ENCODE measurements at places on chromosomes 1 and 21.

DNA sequence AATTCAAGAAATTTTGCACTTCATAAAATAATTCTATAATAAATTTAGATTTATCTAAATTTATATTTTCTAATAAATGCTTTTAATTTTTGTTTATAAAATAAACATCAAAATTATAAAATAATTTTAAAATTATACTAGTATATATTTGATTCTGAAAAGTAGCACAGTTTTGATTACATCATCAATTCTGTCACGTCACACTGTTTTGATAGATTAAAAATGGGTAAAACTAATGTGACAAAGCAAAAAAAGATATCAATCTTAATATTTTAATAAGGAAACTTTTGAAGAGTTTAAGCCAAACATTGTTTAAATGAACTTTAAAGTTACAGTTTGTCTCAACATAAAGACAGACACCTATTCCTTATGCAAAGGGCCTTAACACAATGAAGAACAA lies 1001.8 kb downstream of the KCNT2 start:
- DNase-seq, result no peak

DNA sequence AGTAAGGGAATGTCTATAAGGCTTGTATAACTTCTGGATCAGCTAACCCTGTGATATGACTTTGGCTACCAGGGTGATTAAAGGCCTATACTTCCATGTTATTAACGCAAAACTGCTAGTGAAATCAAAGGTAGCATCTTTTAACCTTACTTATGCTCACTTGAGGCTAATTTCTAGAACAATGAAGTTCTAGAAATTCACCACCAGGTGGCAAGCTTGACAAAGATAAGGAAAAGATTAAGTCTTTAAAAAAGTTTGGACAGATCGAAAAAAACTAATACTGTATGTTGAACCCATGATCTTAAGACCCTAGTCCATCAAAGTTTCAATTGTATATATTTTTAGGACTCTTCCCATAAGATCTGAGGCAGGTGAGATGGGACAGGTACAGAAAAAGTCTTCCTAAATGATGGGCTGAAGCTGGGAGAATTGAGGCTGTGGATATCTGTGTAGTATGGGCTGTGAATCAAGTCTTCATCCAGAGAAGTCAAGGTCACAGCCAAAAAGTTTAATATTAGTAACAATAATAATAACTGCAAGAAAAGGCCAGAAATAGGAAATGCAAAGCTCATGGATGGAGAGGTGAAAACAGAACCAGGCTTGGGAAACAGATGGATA lies 18.8 kb downstream of the KYAT3 start:
- peak; percentile 54 for DNase-seq

DNA sequence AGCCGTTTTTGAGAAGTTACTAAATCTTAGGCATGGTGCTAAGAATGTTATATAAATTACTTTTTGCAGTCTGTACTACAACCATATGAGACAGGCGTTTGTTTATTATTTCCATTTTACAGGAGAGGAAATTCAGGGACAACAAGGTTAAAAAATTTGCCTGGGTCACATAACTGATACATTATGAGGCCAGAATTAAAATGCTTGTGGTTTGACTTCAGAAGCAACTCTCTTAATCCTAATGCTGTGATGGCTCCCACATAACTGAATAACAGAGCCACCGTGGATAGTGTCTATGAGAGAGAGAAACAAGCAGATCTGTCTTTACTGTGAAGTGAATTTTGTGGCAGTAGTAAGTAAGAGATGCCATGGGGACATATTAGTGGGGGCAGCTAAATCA lies 184.9 kb downstream of the NCAM2 start:
- no peak for DNase-seq

DNA sequence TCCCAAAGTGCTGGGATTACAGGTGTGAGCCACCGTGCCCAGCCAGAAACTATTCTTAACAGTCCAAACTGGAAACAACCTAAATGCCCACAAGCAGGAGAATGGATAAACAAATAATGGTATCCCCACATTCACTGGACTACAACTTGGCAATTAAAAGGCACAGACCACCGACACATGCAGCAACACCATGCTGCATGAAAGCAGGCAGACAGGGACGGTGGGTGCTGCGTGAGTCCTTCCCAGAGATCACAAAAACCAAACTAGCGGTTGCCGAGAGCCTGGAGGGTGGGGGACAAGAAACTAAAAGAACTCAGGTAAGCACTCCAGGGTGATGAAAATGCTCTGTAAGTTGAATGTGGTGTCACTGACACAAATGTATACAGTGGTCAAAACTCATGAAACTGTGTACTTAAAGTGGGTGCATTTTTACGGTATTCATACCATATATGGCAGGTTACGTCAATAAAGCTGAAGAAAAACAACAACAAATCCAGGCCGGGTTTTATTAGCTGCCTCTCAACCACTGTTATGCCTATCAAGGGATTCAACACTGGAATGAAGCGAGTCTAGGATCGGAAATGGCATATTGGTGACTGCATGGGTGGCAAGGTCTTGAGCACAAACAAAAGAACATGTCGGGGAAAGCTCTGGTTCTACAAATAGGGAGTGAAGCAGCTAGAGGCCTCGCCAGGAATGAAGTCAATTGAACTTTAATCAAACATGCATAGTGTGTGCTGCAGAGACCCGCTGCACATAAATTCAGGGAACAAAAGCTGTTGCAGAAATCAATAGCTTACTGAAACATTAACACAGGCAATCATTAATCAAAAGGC lies 52.4 kb downstream of the SLC45A1 start:
- no peak for DNase-seq

GRCh38 chr1:152871731-152872126 lies 6.4 kb upstream of the SMCP start:
- DNase-seq, result no peak

- DNase-seq, result no peak
Observed at GRCh38 chr1:9244501-9245229, 10.1 kb downstream of the H6PD start.

DNA sequence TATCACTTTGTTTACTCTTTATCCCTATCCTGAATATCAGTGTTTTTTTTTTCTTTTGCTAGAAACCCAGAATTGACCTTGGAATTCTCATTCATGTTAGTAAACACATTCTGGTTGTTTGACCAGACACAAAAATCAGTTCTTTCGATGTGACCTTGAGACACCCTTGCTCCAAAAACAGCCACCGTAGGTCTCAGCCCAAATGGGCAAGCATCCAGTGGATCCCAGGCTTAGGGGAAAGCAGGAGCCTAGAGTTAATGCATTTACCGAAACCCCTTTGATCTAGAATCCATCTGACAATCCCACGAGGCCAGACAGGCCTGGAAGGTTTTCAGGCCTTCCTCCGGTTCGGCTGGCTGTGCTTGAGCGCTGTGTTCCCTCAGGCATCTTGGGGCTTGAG lies 47.6 kb downstream of the IRF2BP2 start:
- no peak for DNase-seq
